B cell (primary cell): ENCODE measurements at places on chromosomes 7 and 10.

DNA sequence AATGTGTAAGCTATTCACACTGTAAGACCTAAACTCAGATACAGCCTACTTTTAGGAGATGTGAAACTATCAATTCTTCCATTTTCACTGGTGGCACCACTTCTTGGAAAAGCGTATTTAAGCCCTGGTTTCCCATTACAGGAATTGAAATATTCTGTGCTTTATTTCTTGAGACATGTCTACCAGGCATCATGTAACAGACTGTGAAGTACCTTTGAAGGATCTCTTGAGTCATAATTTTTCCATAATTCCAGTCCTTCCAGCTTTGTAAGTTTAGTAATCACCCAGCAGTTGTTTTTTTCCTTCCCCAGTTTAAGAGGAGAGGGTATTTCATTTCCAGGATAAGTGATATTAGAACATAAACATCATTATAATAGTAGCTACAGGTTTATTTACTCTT is 186.0 kb upstream of the PRPS1L1 start:
- DNase-seq = no peak

DNA sequence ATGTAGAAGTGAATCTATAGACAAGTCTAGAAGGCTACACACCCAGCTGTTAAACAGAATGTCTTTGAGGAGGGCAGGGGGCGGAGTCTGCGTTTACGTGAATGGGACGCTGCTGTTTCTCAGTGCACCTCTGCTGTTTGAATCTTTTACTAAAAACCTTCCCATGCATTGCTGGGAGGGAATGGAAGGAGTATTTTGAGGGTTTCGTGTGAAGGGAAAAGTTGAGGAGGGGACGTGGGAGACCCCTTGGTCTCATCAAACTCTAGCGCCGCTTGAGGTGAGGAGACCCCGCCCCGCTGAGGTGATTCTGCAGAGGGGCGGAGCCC is 492 bp upstream of the VCL start:
- DNase-seq = peak; percentile 92

DNA sequence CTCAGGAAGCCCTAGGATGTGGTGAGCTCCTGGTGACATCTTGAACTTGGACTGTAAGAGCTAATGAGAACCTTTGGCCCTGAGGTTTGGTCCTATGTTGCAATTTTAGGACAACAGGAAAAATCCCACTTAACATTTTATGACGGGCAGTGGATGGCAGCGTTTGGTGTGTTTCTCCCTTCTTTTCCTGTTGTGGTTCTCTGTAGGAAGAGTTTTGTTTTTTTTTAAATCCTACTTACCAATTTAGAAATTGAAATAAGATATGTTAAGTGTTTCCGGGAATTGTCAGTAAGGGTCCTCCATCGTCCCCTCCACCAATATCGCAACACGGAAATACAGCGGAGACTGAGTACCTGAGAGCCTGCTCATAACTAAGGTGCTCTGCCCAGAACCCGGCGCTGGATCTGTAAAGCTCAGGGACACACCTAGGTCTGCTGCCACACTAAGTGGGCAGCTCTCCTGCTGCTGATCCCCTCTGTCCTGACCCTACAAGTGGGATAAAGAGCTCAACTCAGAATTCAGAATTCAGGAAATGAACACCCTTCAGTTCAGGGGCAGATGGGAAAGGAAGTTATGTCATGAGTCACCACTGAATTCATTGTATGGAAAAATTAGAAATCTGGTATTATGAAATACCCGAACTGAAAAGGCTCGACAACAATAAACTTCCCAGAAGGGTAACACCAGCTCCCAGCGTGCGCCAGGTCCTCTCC is 9.1 kb upstream of the PROSER2 start:
- no peak for DNase-seq

DNA sequence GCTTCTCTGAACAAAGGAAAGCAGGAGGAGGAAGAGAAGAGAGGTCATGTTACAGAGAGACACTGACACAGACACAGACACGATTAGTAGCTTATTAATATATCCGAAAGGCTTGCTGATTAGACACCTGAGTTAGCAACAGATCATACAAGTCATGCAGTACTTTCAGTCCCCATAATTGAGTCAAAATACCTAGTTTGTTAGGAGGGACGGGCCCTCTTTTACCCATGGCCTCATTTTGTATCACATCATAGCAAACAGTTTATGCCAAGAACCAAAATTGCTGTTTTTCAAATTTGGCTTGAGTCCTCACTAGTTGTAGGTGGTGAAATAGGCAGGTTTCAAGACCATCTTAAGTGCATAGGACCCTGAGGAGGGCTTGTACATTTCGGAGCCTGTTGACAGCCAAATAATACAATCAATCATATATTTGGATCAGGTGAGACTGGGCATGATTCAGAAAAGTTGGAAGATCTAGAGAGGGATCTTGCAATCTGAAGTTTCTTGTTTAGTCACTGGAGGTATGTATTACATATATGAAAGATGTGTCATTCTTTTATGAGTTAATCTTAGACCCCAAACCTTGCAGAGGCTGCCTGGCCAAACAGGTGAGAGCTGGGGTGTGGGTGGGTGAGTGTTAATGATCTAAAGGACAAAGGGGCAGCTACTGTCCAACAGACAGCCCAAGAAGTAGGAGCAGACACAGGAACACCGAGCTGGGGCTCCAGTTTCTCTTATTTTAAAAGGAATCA is 65.4 kb downstream of the PRPF18 start:
- no peak for DNase-seq

GRCh38 chr7:36182854-36183604 is 30.0 kb downstream of the EEPD1 start:
- no peak for DNase-seq

DNA sequence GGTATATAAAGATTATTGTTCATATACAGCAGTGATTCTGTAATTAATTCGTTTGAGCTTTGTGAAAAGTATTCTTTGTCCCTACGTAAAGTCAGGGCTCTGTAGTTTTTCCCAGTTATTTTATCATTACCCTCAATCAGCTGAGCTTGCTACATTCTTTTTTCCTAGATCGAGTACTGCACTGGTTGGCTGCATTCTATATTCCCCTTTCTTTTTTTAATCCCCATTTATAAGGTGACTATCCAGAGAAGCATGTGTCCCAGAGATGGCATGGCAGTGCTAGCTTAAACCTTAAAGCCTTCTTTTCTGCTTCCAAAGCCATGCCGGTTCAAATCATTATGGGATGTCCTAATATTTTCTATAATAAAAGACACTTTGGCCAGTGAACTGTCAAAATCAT is 230.1 kb upstream of the CELF2 start:
- no peak for DNase-seq

GRCh38 chr10:78412605-78413004 is 378.9 kb downstream of the RPS24 start:
- DNase-seq = no peak
